ENCODE measurements at places on chromosomes 5 and 9. TPM values are rescaled to one million over a fixed set of nuclear protein-coding genes. Genes with fewer than 3 reads are reported as not detected.
A peak's percentile ranks its signal among the peaks of the same experiment; 100 is the strongest.

SPINK4 gene
- total RNA-seq = not detected

GRCh38 chr9:134053401-134053871 is 14.4 kb downstream of the BRD3 start:
- DNase-seq = no peak

- DNase-seq = peak; percentile 43
Observed at GRCh38 chr9:137240318-137240840, 708 bp upstream of the TUBB4B start.

DNA sequence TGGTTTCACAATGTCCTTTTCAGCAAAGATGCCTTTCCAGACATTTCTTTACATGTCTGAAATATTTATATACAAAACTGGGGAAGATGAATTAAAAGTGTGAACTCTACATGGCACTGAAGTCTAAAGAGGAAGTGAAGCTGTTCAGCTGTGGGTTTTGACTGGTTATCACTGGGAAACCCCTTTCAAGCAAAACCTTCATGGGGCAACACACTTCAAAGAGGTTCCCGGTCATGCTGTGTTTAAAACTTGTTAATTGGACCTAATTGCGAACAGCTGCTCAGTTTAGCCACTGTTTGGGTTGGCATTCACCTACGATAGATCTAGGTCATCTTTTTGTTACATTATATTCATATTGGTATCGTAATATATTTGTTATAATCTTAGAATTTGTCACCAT is 20.0 kb upstream of the GDNF start:
- DNase-seq = no peak

LCN1 gene
- total RNA-seq = 30.3 TPM

FAM221B gene
- total RNA-seq = not detected

SLC36A2 gene
- not detected for total RNA-seq

- DNase-seq = no peak
Observed at GRCh38 chr5:75716715-75717081, 539 bp downstream of the POC5 start.

DNA sequence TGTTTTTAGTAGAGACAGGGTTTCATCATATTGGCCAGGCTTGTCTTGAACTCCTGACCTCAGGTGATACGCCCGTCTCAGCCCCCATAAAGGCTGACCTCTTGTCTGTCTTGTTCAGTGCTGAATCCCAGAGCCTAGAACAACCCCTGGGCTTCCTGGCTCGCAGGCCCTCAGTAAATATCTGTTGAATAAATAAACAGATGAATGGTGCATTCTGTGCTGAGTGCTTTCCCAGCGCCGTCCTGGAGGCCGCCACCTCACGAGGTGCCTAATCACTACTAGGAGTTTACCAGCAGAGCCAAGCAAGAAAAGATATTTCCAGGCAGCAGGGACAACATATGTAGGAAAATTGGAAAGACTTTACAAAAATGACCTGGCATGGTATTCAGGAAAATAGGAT is 88.5 kb downstream of the SNX24 start:
- no peak for DNase-seq

- DNase-seq = peak; percentile 74
Observed at GRCh38 chr5:150642567-150642927, 2.1 kb downstream of the SYNPO start.

QRFP gene
- total RNA-seq = not detected

APBA1 gene
- total RNA-seq = 0.05 TPM

DNA sequence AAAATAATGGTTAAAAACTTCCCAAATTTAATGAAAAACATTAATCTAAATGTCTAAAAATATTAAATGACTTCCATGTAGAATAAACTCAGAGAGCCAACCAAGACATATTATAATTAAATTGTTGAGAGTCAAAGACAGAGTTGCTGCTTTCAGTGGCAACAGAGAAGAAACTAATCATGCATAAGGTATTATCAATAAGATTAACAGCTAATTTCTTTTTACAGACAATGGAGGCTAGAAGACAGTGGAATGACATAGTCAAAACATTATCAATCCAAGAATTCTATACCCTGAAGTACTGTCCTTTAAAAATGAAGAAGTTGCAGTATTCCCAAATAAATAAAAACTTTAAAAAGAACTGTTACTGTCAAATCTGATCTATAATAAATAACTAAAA is 268.7 kb downstream of the IRX2 start:
- DNase-seq = no peak

PPWD1 gene
- 27.6 TPM for total RNA-seq

GRCh38 chr9:1604942-1605560 is 410.1 kb upstream of the SMARCA2 start:
- DNase-seq = peak; percentile 1

- no peak for DNase-seq
Observed at GRCh38 chr5:153626836-153627235, 136.4 kb downstream of the GRIA1 start.

DNA sequence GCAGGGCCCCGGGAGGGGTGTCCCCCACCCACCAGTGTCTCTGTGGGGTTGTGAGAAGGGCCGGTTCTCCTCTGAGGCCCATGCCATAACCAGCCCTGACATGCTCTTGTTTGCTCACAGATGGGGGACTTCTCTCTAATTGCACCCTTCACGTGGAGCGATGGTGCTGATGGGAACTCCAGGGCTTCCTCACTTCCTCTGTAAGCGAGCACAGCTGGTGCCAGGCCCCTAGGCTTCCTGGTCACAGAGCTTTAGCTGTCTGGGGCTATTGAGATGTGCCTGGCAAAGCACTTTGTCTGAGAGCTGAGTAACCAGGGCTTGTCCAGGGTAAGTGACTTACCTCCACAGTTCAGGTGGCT is 36.4 kb downstream of the PHF2 start:
- DNase-seq = no peak

ST8SIA4 gene
- total RNA-seq = 7.0 TPM

DNA sequence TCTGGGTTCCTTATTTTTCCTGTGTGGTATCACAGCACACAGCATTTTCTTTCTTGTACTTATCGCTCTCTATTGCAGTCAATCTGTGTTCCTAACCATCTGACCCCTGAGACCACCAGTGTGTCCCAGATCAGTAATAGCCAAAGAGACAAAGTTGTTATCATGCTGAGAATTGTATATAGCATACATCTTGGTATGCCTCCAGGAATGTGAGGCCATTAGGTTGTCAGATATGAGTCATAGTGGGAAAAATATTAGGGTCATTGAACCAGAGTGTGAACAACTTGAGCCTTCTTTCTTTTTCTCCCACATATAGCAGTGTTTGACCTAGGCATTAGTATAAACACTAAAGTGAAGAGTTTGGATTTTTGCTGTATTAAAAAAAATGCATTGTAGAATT is 106.3 kb downstream of the NDUFAF2 start:
- DNase-seq = peak; percentile 17

- DNase-seq = no peak
Observed at GRCh38 chr9:135663857-135664256, 748 bp downstream of the LCN9 start.

DNA sequence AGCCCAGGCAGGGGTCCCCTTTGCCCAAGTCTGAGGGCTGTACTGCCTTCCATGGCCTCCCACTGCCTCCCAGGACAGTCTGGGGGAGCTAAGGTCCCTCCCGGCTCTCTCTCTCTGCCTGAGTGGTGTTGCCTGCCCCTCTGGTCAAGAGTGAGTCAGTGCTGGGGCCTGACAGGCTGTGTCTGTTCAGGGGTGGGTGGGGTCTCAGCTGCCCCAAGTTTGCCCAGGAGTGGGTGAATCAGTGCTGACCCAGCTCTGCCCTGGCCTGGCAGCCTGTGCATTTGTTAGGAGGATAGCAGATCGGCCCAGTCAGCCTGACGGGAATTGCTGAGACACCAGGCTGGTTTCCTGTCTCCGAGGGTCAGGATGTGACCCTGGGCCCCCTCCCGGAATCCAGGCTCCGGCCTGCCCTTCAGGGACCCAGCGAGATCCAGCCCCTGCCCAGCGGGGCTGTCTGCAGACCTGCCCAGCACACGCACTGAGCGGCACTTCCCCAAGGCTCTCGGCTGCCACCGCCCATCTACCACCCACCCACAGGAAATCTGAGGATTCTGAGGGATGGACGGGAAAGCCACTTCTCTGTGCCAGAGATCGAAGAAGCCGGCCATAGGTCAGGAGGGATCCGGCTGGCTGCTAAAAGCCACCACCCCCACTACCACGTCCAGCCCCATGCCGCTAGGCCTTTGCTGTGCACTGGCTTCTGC is 15.9 kb downstream of the ENG start:
- no peak for DNase-seq

DNA sequence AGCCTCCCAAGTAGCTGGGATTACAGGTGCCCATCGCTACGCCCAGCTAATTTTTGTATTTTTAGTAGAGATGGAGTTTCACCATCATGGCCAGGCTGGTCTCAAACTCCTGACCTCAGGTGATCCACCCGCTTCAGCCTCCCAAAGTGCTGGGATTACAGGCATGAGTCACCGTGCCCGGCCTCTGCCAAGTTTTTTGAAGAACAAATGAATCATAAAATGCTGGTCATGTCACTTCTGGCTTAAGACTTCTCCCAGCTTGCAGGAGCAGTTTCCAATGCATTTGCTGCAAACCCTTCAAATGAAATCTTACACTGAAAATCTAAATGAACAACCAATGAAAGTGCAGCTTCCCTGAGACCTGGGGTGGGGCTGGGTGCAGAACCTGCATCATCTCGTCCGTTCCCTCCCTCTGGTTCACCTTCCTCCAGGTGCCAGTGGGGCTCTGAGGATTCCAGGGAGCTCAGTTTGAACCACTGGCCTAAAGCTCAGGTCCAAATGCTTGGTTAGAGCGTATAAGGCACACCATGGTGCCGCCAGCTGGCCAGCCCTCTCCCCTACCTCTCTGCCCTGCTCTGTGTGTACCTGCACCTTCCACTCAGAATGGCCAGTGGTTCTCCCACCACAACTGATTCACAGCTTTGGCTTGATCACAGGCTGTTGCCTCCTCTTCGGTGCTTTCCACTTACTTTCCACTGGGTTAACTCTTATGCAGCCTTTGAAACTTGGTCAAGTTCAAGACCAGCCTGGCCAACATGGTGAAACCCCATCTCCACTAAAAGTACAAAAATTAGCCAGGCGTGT is 39.8 kb upstream of the FUBP3 start:
- DNase-seq = peak; percentile 29

ABCA2 gene
- 21.0 TPM for total RNA-seq

SHISAL2B gene
- total RNA-seq = not detected

DNA sequence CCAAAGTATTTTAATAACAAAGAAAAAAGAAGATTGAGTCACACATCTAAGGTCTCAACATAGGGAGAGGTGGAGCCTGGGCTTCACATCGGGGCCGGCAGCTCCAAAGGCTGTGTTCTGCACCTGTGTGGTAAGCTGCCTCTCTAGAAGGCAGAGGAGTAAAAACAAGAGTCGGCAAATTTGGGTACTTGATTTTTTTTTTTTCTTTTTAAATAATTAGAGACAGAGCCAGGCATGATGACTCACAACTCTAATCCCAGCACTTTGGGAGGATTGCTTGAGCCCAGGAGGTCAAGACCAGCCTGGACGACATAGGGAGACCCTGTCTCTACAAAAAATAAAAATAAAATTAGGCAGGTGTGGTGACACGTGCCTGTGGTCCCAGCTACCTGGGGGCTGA is 4.7 kb downstream of the URM1 start:
- no peak for DNase-seq

GRCh38 chr5:644509-644908 is 32.4 kb downstream of the CEP72 start:
- no peak for DNase-seq

DNA sequence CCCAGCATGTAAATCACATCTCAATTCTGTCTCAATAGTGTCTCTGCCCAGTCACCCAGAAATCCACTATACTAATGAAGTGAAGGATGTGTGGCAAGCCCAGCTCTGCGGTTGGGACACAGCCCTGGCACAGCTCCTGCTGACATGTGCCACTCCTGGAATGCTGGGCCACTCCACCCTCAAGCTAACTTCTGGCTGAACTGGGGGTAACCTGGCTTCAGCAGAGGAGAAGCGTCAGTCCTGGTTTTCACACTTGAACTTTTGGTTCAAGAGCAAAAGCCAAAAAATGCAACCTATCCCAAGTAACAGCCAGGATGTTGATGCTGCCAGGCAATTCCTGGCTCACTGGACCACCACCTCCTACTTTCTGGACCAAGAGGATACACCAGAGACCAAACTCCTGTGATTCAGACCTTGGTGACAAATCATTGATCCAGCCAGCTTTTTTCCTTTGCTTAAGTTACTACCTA is 86.4 kb downstream of the ARRDC3 start:
- DNase-seq = peak; percentile 63

DNA sequence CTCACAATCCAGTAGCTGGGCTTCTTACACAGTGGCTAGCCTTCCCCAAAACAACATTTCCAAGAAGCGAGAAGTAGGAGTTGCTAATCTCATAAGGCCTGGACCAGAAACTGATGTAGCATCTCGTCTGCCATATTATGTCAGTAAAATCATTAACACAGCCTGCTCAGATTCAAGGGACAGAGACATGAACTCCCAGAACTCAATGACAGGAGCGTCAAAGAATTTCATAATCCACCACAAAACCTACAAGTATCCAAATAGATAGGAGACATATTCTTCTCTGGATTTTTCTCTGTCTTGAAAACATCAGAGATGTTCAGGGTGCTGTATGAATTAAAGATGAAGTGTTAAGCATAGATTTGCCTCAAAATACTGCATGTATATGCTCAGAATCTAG is 457.6 kb upstream of the ACTBL2 start:
- DNase-seq = no peak

DNA sequence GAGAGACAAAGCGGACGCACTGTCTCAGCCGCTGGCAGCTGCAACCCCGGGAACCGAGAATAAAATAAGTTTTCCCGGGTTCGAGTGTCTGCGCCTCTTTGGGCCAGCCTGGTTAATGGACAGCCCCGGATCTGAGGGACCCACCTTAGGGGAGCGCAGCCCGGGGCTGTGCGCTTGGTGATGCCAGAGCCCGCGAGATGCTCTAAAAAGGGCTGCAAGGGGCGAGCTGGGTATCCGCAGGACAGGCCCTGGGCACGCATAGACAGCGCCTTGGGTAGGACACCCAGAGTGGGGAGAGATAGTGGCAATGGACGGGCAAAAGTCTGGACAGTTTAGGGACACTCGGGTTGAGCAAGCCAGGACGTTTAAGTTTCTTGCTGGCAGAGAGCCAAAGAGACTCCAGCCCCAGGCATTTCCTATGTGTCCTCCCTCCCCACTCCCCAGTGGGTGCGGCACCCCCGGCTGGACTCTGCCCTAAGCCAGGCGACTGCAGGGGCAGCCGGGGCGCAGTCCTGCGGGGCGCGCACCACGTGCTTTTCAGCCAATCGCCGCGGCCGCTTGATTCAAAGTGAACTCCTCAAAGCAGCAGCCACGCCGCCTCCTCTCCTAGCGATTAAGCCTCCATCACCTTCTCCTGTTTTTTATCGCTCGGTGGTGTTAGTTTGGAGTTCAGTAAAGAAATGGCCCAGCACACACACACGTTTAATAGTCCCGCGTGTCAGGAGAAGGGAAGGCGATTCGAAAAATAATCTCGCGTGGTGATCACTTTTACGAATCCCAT is 616 bp upstream of the ENC1 start:
- DNase-seq = peak; percentile 93

NMUR2 gene
- not detected for total RNA-seq
